Progenitor cell of endocrine pancreas (in vitro differentiated cells): ENCODE measurements at places on chromosomes 7 and 10.

DNA sequence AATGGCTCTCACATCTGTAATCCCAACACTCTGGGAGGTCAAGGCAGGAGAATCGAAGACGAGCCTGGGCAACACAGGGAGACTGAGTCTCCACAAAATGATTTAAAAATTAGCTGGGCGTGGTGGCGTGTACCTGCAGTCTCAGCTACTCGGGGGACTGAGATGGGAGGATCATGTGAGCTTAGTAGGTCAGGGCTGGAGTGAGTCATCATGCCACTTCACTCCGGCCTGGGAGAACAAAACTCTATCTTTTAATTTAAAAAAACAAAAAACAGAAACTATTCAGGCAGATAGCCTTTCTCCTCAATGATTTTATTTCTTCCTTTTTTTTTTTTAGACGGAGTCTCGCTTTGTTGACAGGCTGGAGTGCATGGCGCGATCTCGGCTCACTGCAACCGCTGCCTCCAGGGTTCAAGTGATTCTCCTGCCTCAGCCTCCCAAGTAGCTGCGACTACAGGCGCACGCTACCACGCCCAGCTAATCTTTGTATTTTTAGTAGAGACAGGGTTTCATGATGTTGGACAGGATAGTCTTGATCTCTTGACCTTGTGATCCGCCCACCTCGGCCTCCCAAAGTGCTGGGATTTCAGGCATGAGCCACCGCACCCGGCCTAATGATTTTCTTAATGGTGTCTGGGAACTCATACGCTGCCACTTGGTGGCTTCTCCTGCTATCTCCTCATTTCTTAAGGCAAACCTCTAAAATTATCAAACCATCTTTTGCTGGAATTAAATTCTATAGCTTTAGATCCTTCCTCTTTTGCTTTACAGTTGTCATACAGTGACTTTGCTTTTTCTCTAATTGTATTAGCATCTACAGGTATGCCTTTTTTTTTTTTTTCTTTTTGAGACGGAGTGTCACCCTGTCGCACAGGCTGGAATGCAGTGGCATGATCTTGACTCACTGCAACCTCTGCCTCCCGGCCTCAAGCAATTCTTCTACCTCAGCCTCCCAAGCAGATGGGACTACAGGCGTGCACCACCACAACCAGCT is 22.9 kb downstream of the SRPK2 start:
- DNase-seq = no peak

GRCh38 chr10:129123428-129123827 is 343.6 kb upstream of the MGMT start:
- DNase-seq = no peak

DNA sequence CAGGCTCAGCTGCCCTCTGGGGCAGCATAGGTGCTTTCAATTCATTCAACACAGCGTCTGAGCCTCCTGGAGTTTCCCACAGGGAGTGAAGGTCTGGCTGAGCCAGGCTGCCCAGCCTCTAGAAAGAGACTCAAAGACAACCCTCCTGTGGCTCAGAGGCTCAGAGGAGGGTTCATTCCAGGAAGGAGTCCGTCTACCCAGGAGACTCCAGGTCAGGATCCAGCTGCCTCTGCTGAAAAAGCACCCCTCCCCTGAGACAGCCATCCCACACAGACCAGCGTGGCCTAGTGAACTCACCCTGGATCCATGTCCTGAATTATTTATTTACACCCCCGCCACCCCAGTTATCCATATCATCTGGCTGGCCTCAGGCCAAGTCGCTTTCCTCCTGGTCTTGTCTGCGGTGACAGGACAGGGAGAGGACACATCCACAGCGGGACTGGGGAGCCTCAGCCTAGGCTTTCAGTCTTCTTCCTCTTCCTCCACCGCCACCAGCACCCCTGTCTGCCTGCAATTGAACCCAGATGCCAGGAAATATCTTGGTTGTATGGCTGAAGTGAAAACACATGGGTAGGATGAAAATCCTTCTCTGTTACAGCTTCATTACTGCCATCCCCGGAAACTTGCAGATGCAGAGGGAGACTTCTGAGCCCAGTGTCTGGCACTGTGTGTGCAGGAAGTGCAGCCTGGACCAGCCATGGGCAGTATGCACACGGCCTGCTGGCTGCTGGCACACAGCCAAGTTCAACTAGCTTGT is 44.0 kb upstream of the COL13A1 start:
- no peak for DNase-seq

DNA sequence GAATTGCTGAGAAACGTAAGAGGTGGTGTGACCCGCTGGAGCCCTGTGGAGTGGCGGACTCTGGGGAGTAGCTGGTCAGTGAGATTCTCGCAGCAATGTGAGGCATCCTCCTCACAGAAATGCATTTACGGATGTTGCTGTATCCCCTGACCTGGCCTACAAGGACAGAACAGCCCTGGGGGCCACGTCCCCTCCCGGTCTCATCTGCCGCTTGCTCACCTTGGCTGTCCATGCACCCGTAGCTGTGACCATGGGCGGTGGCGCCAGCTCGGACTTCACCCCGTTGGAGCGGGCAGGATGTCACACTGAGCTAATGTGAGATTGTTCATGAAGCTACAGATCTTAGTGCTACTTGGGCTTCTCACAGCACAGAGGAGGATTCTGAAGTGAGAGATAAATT is 193.8 kb downstream of the EBF3 start:
- peak; percentile 9 for DNase-seq

DNA sequence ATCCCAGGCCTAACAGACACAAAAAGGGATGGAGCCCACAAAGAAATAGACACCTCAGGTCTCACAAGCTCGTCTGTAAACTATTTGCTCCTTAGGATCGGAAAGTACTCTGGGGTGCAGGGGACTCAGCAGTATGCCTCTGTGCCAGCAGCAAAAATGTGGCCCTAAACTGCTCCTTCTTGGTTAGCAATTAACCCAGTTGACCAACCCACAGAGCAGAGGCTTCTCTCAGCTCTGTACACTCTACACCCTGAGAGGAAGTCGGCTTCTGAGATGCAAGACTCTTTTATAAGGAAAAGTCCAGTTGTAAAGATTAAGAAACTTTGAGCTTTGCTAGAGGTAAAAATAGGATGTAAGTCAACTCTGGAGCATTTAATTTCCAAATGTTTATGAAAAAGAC is 156.3 kb upstream of the PRSS58 start:
- no peak for DNase-seq

- DNase-seq = no peak
Observed at GRCh38 chr10:99711129-99711719, 20.7 kb downstream of the COX15 start.

GRCh38 chr7:129434675-129435318 is 565 bp downstream of the STRIP2 start:
- peak; percentile 19 for DNase-seq

- no peak for DNase-seq
Observed at GRCh38 chr10:20535897-20536881, 360.9 kb downstream of the NEBL start.

DNA sequence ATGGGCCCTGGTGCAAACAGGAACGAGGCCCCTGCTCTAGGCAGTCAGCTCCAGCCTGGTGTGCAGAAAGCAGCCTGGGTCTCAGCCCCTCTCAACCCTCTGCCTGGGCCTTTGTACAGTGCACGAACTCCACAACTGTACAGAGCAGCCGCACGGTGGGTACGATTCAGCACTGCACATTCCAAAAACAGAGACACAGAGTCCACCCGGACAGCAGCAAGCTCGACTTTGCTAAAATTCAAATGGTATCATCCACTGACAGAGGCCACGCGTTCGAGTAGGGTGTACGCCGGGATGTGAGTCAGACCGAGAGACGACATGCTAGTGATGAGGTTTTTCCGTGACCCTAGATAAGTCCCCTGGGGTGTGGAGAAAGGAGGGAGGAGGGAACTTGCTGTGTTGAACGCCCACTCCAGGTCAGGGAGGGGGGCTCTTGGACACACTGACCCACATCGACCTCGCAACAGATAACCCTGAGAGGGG is 65.6 kb upstream of the PDGFA start:
- no peak for DNase-seq

GRCh38 chr7:127768241-127768640 is 116.2 kb downstream of the SND1 start:
- DNase-seq = no peak

- no peak for DNase-seq
Observed at GRCh38 chr7:107179326-107180164, 10.7 kb downstream of the HBP1 start.

GRCh38 chr7:130160455-130160854 is 44.8 kb downstream of the TMEM209 start:
- no peak for DNase-seq

GRCh38 chr7:139033346-139034114 is 2.3 kb downstream of the ZC3HAV1L start:
- no peak for DNase-seq

DNA sequence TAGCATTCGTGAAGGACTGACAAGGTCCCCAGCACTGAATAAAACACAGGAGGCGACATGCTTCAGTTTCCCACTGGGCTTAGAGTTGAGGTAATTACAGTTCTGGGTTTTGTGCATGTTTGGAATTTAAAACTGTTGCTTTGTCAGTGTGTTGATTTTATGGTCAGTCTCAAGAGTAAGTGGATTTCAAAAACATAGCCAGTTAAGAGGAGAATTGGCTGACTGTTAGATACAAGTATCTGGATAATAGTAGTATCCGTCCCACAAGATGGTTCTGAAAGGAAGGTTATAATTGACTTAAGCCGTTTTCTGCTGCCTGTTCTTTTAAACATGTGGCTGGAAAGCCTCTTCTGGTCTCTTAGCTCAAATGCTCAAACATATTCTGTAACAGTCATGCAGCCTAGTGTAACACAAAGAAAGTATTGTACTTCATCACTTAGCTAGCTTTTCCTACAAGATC is 170.9 kb downstream of the POLR1F start:
- DNase-seq = no peak

- no peak for DNase-seq
Observed at GRCh38 chr7:92296880-92297445, 51.2 kb downstream of the ANKIB1 start.

DNA sequence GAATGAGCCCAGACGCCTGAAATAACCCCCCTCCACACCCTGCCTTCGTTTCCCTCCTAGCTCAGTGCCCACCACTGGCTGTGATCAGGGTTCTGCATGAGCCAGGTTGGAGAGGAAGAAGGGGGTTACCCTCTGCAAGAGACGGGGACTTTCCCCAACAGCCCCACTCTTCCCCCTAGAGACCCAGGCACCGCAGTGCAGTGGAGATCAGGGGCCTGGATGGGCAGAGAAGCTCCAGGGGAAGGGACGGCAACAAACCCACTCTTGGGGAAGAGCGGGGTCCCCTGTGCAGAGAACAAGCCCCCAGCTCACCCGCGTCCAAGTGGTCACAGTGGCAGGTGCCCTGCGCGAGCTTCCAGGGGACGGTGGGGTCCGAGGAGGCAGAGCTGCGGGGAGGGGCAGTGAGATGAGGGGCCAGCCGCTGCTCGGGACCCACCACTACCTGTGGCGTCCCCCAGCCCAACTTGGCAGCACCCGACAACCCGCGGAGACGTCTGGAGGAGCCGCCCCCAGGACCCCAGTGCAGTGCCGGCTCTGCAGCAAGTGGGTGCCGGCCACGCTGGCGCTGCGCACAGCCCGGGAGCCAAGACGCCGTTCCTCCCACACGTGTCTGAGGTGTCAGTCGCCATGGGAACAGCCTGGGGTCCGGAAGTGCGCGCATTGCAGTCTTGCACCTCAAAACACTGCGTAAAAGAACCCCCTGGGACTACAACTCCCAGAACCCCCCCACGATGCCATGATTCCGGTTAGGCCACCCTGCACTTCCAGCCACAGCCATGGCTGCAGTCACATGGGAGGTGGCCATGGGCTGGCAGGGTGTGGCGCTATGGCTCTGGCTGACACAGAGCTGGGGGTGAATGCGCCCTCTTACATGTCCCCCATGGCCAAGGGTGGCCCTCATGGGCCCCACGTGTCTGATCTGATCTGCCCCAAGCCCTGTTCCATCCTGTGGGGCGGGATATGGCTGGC is 45.8 kb upstream of the WIPI2 start:
- no peak for DNase-seq

- no peak for DNase-seq
Observed at GRCh38 chr7:22921386-22922086, 92.4 kb downstream of the HYCC1 start.

GRCh38 chr7:142153400-142153799 is 41.9 kb downstream of the MGAM2 start:
- no peak for DNase-seq

DNA sequence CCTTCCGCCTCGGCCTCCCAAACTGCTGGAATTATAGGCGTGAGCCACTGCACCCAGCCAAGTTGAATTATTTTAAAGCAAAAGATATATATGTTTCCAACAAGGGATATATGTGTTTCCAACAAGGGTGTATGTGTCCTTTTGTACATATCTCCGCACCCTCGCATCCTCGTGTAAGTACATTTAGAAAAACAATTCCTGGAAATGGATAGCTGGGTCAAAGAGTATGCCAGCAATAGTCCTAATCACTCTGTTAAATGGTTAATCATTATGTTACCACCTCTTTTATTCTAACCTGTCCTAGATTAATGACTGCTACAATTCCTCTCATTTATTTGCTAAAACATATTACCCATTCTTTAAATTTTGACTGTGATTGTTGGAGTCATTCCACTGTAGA is 28.0 kb downstream of the OR9A2 start:
- no peak for DNase-seq

GRCh38 chr10:15842556-15843169 is 17.6 kb downstream of the MINDY3 start:
- no peak for DNase-seq

GRCh38 chr7:108147031-108147563 is 16.9 kb upstream of the LAMB4 start:
- DNase-seq = no peak

DNA sequence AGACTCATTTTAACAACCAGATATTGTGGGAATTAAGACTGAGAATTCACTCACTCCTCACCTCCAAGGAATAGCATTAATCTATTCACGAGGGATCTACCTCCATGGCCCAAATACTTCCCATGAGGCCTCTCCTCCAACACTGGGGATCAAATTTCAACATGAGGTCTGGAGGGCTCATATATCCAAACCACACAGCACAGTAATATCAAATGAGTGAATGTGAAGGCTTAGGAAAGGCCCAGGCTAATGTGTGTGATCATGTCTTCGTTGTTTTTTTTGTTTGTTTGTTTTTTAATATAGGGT is 46.5 kb downstream of the HIBADH start:
- no peak for DNase-seq

- DNase-seq = no peak
Observed at GRCh38 chr7:103727982-103728610, 261.4 kb downstream of the RELN start.

GRCh38 chr7:130091999-130092398 is 21.7 kb downstream of the KLHDC10 start:
- no peak for DNase-seq
